Femur (tissue), 1 donor: ENCODE measurements at places on chromosomes 6 and 20.

GRCh38 chr6:26258212-26258977 lies 106.6 kb upstream of the BTN3A2 start:
- DNase-seq = no peak

DNA sequence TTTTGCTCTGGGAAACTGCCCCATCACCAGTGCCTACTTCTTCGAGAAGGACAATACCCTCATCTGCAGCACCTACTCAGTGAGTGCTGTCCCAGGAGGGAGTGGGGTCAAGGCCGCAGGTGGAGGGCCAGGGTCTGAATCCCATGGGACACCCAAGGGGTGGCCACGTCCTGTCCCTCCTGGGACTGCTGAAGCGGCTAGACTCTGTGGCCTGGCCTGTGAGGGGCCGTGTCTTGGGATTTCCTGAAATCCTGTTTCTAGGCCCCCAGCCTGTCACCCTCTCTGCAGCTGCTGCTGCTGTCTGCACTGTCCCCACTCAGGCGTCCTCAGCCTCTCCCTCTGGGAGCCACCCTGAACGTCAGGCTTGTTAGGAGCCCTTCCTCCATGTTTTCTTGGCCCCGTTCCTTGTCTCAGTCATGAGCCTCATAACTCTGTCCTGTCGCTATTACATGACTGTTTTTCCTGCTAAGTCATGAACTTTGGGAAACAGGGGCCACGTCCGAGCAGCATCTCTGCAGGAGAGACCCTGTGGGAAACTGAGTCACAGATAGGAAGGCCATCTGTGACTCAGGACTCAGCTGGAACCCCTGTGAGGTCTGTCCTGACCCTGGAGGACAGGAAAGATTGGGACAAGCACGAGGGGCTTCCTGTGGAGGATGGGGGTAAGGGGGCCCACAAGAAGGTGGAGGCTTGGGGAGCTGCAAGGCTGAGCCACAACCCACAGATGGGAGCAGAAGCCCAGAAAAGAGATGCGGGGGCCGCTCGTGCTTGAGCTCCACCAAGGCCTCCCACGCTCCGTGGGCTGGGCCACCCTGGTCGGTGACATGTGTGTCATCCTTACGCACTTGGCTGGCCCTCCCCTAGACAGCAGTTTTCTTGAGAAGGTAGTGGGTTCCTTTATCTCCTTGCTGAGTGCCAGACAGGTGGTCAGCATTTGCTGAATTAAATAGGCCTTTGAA lies 49.9 kb downstream of the EFCAB8 start:
- DNase-seq = no peak

DNA sequence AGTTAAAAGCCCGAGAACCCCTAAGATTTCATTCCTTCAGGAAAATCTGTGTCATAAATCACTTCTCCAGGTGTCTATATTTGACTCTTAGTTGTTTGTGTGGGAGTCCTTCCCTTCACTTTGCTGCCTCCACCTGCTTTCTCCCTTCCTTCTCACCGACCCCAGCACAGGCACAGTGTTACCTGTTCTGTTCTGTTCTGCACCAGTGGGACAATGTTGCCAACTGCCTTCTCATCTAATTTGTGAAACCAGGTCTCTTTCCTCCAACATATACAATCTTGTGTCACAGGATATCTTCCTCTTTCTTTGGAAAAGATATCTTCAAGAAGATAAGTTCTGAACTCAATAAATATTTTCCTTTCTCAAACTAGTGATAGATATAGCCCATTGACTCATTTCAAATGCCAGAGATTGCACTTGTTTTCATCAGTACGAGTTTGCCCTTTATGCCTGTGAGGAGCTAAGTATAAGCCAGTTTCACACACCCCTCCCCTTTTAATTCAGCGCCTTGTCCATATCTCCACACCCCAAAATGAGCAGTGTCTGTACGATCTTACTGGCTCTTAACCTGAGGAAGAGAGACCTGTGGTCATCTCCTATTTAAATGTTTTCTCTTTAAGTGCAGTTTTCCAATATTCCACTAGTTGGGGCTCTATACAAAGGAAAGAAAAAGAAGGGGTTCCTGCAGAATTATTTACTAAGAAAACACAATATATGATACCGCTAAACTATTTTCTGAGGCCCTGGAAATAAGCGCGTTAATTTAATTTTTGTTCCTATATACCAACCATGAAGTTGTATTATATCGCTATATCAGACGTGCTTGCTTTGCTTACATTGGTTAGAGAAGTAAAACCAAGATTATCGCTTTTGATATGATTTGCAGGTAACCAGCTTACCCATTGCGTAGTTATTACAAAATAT lies 81.6 kb upstream of the PREP start:
- DNase-seq = no peak

DNA sequence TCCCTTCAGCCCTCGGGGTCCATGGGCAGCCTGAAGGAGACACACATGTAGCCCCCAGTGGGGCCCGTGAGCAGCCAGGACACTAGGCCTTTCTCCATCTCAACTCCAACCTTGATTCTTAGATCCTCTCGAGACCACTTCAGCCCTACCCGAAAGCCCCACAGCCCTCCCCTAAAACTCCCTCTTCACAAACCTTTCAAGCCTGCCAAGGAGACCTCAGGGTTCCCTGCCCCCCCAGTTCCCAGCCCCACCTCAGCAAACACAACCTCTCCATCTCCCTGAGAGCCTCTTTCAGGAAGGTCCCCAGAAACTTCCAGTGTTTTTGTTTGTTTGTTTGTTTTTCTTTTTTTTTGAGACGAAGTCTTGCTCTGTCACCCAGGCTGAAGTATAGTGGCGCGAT lies 11.1 kb downstream of the COL11A2 start:
- no peak for DNase-seq

GRCh38 chr6:84674395-84674794 lies 90.0 kb downstream of the TBX18 start:
- no peak for DNase-seq

GRCh38 chr20:19415786-19416185 lies 203.3 kb downstream of the SLC24A3 start:
- no peak for DNase-seq

DNA sequence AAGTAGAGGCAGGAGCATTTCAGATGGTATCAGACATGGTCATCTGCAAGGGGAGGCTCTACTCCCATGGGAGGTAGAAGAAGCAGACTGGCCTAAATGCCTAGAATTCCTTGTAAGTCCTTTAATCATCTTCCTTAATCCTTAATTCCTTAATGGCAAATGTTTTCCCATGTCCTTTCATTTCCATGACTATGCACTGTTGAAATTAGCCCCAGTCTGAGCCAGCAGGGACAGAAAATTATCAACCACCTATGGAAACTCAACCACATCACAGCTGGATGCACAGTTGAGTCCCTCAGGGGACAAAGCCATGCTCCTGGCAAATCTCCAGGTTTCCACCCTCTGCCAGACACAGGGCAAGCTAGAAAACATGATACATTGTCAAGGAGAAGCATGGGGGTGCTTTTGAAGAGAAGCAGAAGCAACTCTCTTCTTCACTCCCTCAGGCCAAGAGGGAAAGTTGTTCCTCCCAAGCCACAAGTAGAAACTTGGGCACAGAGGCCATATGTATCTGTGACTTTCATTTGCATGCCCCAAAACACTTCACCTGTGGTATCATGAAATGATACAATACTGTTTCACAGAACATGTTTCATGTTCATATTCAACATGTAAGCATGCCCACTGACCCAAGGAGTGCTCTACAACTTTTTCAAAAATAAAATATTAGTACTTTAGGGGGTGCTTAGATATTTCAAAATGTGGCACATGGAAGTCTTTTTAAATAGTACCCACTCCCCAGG lies 683.6 kb downstream of the KIF16B start:
- peak; percentile 56 for DNase-seq

DNA sequence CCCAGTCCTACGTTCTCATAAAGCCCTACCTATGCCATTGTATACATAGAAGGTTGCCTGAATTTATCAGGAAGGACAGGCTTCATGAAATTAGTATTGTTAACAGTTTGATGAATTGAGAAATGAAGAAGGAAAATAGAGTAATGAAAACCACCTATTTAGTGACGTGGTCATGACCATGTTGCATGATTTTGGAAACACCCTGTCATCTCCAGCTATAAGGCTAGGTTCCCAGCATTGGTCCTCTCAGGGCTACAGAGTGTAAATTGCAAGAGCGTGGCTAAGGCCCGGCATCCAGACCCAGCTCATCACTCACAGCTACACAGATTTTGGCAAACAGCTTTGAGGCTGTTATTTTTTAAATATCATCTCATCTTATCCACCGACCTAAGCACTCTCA lies 203.6 kb downstream of the MEI4 start:
- no peak for DNase-seq

DNA sequence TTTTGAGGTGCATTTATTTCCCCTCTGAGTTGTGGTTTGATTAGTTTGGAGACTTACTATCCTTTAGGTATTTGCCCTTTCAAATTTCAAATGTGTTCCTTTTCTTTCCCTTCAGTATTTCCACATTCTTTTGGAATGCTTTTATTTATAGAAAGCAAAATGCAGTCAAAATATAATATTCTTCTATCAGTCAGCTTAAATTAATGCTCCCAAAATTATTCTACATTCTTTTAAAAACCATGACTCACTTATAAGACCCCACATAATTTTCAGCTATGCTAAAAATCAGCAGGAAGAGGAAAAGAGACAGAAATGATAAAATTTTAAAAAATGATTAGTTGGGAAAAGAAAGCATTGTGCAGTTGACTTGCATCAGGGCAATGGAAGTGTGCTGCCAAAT lies 180.0 kb upstream of the SMLR1 start:
- no peak for DNase-seq

GRCh38 chr6:13304101-13304500 lies 24.2 kb downstream of the TBC1D7 start:
- DNase-seq = no peak

GRCh38 chr6:159479146-159479545 lies 213.9 kb downstream of the SOD2 start:
- DNase-seq = no peak

DNA sequence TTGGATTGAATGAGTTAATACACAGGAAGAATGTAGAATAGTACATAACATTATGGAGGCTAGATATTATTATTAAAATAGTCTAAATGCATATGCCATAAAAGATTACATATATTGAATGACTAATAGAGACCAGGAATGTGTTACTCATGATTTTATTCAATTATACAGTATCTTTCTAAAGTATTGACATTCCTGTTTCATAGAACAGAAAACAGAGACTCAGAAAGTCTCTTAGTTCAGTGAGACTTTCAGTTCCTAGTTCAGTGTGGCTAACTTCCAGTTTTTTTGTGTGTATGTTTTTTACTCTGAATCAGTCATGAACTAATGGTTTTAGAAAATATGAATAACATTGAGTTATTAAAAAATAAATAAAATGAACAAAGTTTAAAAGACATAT lies 34.6 kb upstream of the TMEM244 start:
- DNase-seq = no peak

- no peak for DNase-seq
These were observed 590.9 kb upstream of the NRSN1 start for GRCh38 chr6:23535101-23535500.

DNA sequence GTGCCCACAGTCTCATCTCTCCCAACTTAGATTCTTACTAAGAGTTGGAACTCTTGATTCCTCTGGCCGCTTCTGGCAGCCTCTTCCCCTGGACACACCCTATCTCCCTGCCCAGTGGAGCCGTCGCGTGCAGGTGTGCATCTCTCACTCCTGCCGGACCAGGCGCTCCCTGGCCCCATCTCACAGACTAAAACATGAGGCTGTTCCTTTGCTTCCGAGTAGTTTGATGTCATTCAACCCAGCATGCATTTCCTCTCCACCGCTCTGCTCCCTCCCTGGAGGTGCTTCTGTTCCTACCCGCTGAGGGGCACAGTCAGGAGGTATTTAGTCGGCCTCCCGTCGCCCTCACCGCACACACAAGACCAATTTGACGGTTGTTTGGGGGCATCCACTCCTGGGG lies 228.0 kb upstream of the QKI start:
- DNase-seq = no peak

DNA sequence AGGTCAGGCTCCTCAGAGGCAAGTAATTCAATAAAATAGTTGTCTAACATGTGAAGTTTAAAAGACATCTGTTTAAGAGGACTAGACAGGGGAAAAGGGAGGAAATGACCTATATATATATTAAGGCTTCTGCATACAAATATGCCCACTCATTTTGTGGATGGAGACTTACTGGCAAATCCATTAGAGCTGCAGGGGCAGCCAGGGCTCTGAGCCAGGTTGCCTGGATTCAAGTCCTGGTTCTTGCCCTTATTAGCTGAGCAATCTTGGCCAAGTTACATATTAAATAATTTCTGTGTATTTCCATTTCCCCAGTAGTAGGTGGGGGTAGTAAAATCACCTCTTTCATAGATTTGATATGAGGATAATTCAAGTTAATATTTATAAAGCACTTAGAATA lies 287.0 kb upstream of the RIMS1 start:
- peak; percentile 70 for DNase-seq

- no peak for DNase-seq
These were observed 59.2 kb upstream of the FNDC1 start for GRCh38 chr6:159110013-159110412.

GRCh38 chr20:3146732-3147341 lies 12.8 kb downstream of the FASTKD5 start:
- no peak for DNase-seq
